Activated naive CD8-positive, alpha-beta T cell treated with anti-CD3 and anti-CD28 coated beads, Interleukin-2, amount 50 U/mL, for 16 hours (primary cell): ENCODE measurements at places on chromosomes 16 and 17.

- no peak for DNase-seq
Observed at GRCh38 chr16:81550432-81550808, 105.8 kb downstream of the CMIP start.

DNA sequence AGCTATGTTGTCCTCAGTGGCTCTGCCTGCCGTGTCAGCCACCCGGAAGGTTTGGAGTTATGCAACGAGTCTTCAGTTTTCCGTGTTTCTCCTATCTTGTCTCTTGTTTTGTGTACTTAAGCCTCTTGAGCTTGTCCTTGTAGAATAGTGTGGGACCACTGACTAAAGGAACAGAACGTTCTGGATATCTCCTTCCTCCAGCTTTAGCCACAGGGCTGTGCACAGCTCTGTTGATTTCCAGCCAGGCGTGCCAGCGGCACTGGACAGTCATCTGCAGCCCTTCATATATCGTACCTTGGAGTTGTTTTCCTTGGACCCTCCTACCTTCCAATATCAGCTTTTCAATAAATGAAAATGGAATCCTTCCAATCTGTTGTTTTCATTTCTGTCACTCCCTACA lies 39.8 kb downstream of the TMEM11 start:
- DNase-seq, result no peak

DNA sequence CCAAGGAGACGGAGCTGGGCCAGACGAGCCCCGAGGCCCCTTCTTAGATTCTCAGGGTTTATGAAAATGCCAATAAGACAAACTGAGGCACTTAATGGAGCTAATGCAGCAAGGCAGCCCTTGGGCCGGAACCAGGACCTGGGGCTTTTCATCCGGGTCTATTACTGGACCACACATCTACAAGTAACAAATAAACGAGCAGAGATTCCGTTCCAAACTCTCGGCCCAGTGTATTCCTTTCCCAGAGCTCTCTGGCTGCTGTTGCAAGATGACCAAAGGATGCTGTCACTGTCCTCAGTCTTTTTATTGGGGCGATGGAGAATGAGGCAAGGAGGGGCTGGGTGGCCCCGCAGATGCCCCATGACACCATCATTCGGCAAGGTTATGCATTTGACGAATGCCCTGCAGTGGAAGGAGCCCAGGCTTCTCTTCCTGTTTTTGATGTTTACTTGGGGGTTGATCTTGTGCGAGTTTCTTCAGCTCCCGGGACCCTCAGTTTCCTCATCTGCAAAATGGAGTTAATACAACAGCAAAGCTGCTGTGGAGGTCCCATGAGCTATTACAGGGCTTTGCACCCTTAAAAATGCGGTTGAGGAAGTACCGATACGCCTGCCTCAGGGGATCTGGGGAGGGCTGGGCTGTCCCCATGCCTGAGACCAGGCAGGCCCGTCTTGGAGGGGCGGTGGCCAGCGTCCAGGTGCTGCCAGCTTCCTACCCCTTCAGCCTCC lies 1.1 kb upstream of the NTN1 start:
- no peak for DNase-seq

DNA sequence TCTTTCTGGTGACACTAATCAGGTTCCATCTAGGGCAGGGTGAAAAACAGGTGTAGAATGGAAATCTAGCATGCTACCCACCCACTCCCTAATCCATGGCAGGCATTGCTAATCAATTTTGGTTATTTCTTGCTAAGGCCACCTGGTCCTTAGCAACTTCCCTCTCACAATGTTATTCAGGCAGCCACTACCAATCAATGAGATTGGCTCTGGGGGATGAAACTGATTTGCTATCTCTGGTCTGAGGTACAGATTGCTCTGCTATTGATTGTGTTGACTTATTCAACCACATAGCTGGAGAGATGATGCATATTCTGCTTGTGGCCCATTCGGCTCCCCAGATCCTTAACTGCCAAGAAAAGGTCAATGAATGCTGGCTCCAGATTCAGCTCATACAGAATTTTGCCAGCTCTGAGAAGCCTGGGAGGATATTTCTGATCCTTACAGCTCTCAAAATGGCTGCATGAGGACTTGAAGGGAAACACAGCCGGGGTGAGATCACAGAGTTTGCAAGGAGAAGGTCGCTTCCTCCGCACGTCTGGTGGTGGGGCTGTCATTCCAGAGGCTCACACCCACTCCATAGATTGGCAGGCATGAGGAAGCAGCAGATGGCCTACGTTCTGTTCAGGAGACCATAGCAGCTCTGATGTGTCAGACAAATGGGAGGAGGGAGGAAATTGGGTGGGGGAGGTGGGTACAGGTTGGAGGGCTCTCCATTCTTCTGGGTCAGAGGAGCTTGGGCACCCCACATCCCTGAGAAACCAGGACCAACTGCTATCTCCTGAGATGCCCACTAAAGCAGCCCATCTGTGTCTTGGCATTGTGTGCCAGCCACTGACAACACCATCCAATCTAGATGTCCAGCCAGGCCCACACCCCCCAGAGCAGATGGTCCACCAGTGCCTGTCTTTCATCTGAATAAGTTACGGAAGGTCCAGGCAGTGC lies 22.3 kb downstream of the SEZ6 start:
- no peak for DNase-seq

- DNase-seq, result no peak
Observed at GRCh38 chr16:55357241-55357640, 33.2 kb downstream of the IRX6 start.

- no peak for DNase-seq
Observed at GRCh38 chr17:43952724-43953666, 745 bp downstream of the PYY start.

GRCh38 chr16:11539641-11540050 lies 47.1 kb downstream of the LITAF start:
- no peak for DNase-seq

DNA sequence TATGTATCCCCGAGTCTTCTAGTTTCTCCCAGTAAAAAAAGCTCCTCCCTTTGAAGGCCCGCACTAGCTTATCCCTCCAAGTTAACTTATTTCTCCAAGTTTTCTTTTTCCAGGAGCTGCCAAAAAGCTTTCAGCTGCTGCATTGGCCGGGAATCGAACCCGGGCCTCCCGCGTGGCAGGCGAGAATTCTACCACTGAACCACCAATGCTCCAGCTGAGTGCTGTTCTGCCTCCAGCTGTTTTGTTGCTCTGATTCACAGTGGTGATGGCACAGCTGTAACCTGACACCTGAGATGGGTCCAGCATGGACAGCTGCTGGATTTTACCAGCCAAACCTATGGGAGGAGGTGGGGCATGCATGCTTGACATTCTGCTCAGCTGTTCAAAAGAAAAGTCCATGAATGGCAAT lies 22.1 kb downstream of the VAC14 start:
- DNase-seq, result no peak

DNA sequence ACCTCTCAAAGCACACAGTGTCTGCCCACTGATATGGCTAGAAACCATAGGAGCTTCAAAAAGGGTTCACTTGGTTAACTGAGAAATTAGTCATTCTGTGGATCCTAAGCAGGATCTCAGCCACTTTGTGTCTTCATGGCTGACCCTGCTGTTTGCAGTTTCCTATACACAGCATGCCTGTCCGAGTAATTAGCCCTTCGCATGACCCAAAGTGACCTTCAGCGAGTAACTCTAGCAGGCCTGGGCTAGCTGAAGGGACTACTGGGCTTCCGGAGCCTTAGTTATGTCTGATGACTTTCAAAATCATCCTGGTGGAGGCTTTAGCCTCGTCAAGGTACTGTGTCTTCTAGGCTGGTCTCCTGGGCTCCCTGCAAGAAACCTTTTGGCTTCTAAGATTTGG lies 28.9 kb upstream of the FBXW10B start:
- DNase-seq, result no peak

GRCh38 chr16:30876867-30877266 lies 17.0 kb downstream of the BCL7C start:
- DNase-seq, result no peak

GRCh38 chr17:1060991-1061390 lies 64.1 kb downstream of the TIMM22 start:
- DNase-seq, result no peak

DNA sequence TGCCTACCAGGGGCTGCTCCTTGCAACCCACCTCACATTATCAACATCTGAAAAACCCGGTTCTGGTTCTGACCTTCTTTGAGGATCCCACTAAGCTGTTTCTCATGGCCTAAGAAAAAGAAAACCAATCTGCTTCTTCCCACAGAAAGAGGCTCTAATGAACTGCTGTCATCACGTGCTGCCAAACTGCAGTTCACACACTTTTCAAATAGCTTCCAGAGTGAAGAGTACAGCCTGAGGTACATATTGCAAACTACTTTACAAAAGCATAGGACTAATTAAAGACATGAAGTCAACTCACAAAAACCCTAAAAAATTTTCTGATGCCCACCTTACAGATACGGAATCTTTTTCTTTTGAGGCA lies 36.7 kb downstream of the SMG6 start:
- DNase-seq, result no peak

DNA sequence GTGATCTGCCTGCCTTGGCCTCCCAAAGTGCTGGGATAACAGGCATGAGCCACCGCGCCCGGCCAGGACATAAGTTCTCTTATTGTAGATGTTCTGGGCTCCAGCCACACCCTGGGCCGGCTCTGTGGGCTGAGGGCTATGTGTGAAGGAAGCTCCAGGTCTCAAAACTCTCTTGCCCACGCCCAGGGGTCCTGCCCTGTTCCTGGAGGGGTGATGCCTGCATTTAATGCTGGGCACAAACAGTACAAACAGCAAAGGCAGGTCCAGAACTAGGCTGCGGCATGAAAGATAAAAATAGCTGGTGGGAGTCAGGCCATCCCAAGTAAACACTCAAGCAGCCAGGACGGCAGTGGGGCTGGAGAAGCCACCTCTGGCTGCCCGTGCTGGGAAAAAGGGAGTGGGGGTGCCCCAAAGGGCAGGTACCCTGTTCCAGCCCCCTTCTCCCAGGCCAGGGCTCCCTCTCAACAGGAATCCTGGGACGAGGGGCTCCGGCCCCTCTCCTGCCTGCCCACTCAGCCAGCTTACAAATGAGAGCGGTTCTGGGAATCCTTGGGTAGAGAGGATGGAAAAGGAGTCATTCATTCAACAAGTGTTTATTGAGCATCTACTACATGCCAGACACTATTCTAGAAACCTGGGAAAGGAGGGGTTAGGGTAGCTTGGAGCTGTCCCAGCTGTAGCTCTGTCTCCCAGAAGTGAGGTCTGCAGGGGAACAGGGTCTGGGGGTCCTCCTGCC lies 4.6 kb downstream of the TRIM47 start:
- DNase-seq, result no peak

- no peak for DNase-seq
Observed at GRCh38 chr16:2773188-2773968, 3.7 kb downstream of the ELOB start.

DNA sequence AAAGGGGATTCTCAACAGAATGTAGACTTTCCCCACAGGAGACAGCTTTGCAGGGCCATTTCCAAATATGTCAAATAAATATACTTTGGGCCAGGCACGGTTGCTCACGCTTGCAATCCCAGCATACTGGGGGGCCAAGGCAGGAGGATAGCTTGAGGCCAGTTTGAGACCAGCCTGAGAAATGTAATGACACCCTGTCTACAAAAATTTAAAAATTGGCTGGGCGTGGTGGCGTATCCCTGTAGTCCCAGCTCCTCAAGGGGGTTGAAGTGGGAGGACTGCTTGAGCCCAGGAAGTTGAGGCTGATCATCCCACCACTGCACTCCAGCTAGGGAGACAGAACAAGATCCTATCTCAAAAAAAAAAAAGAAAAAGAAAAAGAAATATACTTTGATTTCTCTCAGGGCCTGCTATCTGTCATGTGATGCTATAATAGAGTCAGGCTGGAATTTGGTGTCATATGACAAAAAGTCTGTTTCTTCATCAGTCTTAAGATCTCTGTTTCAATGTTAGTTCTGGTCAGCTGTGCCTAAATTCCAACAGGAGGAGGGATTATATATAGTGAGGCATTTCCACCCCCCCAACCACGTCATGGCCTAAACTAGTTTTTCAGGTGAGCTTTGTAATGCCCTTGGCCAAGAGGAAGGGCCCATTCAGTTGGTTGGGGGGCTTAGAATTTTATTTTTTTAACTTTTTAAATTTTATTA lies 4.3 kb upstream of the ZDHHC7 start:
- DNase-seq, result no peak

DNA sequence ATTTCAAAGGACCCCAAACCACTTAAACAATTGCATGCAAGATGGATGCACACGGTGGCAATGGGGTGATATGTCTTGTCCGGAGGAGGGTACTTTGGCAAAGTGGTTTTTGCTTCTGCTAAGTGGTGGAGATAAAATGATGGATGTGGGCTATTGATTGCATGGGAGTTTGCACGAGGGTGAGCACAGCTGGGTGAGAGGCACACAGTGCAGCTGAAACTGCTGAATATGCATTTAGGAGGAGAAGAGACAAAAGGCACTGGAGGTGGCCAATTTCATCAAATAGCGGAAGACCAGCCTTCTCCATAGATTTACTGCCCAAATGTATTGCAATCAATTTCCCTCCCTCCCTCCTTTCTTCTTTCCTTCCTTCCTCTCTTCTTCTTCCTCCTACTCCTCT lies 414.4 kb upstream of the EEF2KMT start:
- DNase-seq, result no peak

GRCh38 chr17:5203908-5204294 lies 12.2 kb upstream of the ZNF594 start:
- DNase-seq, result no peak

- no peak for DNase-seq
Observed at GRCh38 chr16:49562228-49562627, 188.6 kb downstream of the C16orf78 start.

DNA sequence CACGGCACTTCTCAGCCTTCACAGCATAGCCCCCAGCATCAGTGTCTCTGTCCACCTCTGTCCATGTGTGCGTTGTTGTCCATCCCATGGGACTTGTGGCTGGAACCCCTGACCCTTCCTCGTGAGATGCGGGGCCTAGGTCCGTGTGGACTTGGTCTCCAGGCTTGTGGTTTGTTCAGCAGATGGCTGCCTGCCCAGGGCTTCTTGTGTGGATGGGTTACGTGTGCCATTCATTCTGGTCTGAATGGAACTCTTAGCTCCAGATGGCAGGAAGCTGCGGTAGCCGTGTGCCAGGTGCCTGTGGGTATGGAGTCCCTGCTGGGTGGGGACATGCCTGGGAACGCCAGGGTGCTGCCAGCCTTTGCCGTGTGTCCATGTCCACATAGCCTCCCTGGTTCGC lies 31.7 kb upstream of the NUDT16L1 start:
- no peak for DNase-seq

- DNase-seq, result no peak
Observed at GRCh38 chr16:66057057-66057456, 309.4 kb upstream of the CDH5 start.

- DNase-seq, result no peak
Observed at GRCh38 chr17:82932518-82933310, 92.9 kb upstream of the ZNF750 start.

DNA sequence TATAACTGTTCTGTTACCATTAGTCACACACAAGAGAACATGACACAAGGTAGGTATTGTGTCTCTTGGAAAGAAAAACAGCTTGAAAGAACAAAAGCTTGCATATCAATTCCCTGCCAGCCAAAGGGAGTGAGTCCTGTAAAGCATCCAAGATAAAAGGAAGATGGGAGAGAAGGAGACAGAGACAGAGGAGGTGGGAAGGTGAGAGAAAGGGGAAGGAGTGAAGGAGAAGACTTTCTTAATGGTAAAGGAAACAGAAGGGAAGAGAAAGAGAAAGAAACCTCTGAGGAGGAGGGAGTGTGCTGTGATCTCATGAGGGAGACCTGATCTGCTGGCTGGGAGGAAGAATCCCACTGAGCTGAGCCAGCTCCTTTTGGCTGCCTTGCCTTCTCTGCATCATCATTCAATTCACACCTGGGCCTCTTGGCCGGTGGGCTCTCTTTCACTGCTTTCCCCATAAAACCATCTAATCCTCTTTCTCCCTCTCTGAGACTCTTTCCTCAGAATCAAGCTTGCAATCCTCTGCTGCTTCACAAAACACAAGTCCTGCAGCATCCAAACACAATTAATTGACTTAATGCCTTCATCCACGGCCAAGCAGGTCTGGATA lies 271.6 kb downstream of the ABCC12 start:
- DNase-seq, result no peak

- no peak for DNase-seq
Observed at GRCh38 chr17:46770818-46771560, 47.5 kb downstream of the WNT3 start.
